ENCODE measurements at places on chromosomes 7 and 10.

GRCh38 chr10:47160967-47161366 lies 139.0 kb upstream of the GDF10 start:
- DNase-seq, result no peak

DNA sequence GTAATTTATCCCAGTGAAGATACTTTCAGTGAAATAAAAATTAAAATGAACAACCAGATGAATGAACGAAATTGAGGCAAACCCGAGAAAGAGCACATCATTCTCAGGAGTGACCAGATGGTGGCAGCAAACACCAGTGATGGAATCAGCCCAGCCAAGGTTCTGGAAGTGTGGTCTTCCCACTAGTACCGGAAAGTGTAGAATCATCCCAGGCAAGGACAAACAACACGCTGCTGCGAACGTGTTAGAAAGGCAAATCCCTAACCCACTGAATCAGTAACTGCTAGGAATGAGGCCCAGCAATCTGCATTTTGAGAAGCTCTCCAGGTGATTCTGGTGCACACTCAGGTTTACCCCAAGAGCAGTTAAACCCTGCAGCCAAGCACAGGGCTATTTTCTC lies 15.5 kb upstream of the SLC18A3 start:
- DNase-seq, result peak; percentile 31

DNA sequence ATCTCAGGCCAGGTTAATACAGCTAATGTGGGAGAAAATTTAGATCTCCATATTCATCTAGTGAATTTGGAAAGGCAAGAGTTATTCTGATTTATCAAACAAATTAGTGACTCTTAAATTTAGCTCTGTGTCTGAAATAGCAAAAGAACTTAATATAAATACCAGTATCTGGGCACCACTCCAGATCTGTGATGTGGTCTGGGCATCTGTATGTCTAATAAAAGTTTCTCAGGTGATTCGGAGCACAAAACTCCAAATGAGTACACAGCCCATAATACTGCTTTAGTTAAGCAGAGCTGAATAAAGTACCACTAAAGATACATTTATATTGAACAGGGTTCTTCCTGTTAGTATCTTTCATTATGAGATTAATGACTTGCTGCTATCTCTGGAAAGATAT lies 261.4 kb downstream of the BAMBI start:
- DNase-seq, result no peak

GRCh38 chr7:157516911-157517781 lies 180.3 kb downstream of the DNAJB6 start:
- DNase-seq, result no peak

- DNase-seq, result no peak
Observed at GRCh38 chr7:50273870-50274269, 30.6 kb upstream of the IKZF1 start.

GRCh38 chr7:17963281-17963680 lies 23.0 kb upstream of the SNX13 start:
- no peak for DNase-seq

GRCh38 chr10:77867124-77867719 lies 59.3 kb downstream of the DLG5 start:
- DNase-seq, result no peak

DNA sequence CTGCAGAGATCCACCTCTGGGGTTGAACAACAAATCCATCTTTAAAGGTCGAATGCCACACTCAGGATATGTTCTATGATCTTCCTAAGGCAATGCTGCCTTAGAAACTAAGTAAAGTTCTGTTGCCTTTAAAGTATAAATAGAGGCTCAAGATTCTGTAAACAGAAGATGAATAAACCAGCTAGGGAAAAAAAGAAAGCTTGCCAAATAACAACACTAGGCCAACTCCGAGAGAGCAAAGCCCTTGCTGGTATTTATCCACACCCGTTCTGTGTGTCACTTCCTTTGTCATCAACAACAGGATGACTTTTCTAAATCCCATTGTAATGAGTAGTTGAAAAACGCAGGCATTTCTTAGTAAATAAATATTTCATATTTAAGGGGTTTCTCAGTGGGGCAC lies 330.0 kb upstream of the GLI3 start:
- no peak for DNase-seq

- no peak for DNase-seq
Observed at GRCh38 chr7:45434167-45434784, 139.9 kb upstream of the ADCY1 start.

- DNase-seq, result no peak
Observed at GRCh38 chr7:128437426-128438332, 18.0 kb upstream of the HILPDA start.

DNA sequence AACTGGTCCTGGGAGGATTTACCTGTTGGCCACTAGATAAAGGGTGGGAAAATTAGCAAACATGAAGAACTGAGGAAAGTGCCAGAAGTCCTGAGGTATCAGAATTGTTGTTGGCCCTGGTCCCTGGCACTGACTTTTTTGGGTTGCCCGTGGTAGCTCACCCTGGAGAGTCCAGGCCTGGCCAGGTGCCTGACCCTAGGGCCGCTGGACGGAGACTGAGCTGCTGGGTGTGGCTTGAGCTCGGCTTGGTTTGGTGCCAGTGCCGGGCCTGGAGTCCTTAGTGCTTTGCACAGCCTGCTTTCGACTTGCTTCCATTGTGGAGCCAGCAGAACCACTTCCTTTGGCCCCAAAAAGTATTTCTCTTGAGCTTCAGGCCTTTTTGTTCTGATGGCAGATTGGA lies 12.9 kb downstream of the MDH2 start:
- DNase-seq, result no peak

GRCh38 chr7:31102151-31102972 lies 50.3 kb downstream of the ADCYAP1R1 start:
- no peak for DNase-seq

GRCh38 chr7:8229927-8230326 lies 32.0 kb downstream of the ICA1 start:
- no peak for DNase-seq

DNA sequence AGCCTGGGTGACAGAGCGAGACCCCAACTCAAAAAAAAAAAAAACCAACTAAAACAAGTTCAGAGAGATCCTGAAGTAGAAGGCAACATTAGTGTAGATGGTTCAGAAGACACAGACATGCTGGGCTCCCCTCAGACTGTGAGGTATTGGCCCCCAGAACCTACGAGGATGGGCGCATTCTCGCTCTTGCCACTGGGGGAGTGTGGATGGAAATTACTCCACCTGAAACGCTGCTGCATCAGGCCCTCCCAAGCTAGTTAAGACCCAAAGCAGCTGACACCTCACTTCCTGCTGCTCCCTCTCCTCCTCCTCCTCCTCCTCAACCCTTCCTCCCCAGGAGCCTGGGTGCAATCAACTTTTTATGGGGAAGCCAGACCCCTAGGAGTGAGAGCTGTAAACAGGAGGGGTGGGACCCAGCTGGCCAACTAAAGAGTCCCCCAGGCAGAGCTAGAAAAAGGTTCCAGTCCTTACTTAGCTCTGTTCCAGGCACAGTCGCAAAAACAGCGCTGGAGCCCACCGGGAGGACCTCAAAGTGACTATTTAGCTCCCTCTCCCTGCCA lies 7.4 kb downstream of the SH3PXD2A start:
- DNase-seq, result no peak

GRCh38 chr10:80964955-80965614 lies 427.4 kb downstream of the SH2D4B start:
- DNase-seq, result no peak

DNA sequence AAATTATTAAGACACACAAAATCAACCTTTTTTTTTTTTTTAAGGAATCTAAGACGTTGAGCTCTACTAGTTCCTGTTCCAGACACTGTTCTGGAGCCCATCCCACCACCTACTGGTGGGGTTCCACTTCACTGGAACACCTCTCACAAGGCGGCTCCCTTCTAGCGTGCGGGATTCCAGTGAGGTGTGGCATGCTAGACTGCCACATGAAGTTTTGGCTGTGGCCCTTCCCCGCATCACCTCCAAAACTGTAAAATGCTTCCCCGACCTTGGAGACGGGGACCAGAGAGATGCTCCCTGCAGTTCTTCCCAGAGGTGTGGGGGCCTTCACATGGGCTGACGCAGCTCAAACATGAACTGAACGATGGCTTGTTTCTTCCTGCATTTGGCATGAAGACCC lies 12.6 kb downstream of the FAM53B start:
- DNase-seq, result no peak

GRCh38 chr7:151558575-151558974 lies 38.9 kb upstream of the RHEB start:
- DNase-seq, result no peak

DNA sequence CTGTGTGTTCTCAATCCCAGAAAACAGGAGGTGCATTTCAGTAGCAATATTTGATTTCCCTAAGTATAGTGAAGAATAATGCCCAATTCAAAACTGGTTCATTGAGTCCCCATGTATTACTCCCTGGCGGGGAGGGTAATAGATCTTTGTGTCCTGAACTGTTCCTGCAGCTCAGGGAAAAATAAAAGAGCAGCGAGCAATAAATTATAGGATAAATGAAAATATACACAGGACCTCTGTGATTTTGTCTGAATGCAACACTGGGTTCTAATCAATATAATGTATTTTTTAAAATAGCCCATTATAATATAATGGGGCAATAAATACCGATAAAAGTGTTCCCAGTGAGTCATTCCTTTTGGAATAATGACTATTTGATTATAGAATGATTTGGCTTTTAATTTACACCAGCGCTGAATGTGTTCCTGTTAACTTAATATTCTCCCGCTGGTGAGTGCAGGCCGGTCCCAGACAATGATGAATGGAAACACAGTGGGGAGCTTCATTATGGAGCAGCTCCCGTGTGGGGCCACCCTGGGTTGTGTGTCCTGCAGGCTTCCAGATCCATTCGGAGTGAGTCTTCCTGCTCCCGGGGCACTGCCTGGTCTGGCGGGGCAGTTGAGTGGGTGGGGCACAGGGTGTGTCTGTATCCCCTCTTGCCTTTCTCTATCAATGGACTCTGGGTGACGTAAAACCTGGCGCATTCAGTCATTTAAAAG lies 263.1 kb downstream of the ACTR3B start:
- DNase-seq, result no peak

GRCh38 chr10:66625709-66626590 lies 299.9 kb upstream of the LRRTM3 start:
- DNase-seq, result no peak

DNA sequence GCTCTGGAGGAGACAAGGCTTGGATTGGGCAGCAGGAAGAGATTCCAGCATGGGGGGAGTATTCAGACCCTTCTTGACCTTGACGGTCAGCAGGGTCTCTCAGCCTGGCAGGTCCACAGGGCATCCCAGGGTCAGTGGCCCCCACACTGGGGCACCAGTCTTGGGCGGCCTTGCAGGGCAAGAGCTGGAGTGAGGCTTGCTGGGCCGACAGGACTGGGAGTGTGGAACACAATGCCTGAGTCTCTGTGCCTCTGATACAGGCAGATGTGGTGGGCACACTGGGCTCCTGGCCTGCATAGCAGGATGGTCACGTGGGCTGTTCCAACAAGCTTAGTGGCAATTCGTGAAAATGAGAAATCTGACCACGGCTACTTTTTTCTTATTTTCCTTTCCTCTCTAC lies 229.7 kb downstream of the TCERG1L start:
- no peak for DNase-seq

DNA sequence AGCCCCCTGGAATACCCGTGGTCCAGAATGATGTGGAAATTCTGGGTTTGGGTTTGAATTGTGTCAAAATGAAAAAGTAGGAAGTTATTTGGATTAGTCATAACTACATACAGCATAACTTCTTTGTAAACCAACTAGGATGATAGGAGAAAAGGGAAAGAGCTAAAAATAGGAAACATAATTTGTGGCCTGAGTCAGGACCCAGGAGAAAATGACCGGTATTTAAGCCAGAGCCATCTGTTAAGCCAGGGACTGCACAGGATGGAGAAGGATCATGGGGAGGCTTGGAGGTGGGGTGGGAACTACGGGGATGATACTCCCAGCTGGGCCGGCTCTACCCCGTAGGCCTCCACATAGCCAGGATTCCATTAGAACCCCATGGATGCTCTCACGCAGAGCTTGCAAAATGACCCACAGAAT lies 98.6 kb downstream of the MYOF start:
- DNase-seq, result peak; percentile 34

DNA sequence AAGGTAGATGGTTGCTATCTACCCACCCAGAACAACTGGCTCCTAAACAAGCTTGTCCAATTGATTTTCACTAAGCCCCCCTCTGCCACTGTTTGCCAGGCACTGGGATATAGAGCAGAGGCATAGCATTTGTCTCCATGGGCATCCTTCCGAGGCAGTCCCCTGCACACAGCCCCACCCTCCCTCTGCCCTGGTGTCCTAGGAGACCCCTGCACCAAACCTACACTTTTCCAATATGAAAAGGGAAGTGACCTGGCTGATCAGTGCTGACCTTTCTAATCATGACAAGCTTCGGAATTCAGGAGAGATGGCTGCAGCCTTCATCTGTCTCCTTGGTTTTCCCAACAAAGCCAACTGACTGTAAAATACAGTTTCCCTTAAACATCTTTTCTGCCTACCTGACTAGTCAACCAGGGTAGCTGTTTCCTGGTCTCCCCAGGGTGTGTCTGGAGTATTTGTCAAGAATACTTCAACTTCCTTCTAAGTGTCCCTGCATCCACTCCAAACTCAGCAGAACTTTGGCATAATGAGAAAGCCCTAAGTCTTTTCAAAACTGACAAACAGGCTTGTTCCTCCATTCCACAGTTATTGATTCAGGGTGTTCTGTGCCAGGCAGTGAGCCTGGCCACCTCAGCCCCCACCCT lies 7.6 kb upstream of the SLC18A3 start:
- DNase-seq, result no peak

DNA sequence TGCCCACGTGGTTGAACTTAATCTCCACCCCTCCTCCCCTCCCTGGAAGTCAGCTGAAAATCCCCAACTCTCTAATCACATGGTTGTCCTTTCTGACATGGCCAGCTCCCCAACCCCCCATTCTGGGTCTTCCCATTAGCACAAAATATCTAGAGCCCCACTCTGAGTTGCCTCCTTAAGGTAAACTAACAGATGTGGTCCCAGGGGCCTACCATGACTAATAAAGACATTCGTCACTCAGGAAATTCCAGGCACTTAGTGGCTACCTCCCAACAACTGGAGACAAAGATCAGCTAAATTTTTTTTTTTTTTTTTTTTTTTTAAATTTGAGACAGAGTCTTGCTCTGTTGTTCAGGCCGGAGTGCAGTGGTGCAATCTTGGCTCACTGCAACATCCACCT lies 21.1 kb downstream of the CCDC126 start:
- DNase-seq, result no peak

DNA sequence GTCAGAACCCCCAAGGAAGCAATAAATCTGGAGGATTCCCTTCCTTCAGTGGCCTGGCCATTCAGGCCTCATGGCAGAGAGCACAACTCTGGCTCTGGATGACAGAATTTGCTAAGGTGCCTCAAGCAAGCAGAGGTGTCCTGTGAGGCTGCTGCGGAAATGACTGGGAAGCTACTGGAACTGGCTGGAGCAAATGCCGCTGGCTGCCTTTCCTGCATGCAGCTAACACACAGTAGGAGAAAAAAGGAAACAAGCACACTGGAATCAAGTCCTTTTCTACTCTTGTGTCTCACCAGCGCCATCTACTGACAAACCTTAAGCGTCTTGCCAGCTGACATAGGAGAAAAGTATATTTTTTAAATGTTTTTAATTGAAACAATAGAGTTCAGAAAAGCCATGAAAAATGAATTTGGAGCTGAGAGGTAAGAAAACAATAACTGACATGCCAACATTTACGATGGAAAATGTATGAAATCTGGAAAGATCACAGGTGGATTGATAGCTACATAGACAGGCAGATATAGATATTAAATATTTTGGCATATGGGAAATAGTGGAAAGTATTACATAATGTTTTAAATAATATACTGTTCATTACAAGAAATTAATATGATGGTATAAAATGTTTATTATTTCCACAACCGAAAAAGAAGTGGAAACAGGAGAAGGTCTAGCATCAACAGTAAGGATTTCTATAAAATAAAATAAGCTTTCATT lies 951.6 kb downstream of the ANKRD7 start:
- peak; percentile 50 for DNase-seq
